ENCODE measurements at places on chromosomes 16 and 17. TPM values are rescaled to one million over a fixed set of nuclear protein-coding genes. Genes with fewer than 3 reads are reported as not detected.

RHBDF1 gene
- 0.40 TPM for total RNA-seq

GPR139 gene
- not detected for total RNA-seq

MSLN gene
- not detected for total RNA-seq

PCGF2 gene
- 0.70 TPM for total RNA-seq

KRT28 gene
- not detected for total RNA-seq

OR4D1 gene
- 0.50 TPM for total RNA-seq

CDH11 gene
- total RNA-seq = not detected

TBC1D28 gene
- not detected for total RNA-seq

SLC22A31 gene
- not detected for total RNA-seq

PSMB3 gene
- total RNA-seq = 251 TPM

SDF2 gene
- total RNA-seq = 54.5 TPM

- no peaks in the 10 kb centered on the region for H3K27me3 ChIP-seq
- H3K36me3 ChIP-seq = no peaks in the 10 kb centered on the region
- H3K27ac ChIP-seq = no peak overlapping the region
- peaks cover 4% of the 10 kb centered on the region for H3K4me1 ChIP-seq
Observed at GRCh38 chr16:12431561-12431960, 372.1 kb downstream of the CPPED1 start.

GRCh38 chr17:49260011-49260816 is 29.6 kb upstream of the PHOSPHO1 start:
- peak; percentile 53 for DNase-seq
- peak overlapping the region; percentile 66 for H3K27ac ChIP-seq
- peaks cover 14% of the 10 kb centered on the region for H3K27me3 ChIP-seq

DNA sequence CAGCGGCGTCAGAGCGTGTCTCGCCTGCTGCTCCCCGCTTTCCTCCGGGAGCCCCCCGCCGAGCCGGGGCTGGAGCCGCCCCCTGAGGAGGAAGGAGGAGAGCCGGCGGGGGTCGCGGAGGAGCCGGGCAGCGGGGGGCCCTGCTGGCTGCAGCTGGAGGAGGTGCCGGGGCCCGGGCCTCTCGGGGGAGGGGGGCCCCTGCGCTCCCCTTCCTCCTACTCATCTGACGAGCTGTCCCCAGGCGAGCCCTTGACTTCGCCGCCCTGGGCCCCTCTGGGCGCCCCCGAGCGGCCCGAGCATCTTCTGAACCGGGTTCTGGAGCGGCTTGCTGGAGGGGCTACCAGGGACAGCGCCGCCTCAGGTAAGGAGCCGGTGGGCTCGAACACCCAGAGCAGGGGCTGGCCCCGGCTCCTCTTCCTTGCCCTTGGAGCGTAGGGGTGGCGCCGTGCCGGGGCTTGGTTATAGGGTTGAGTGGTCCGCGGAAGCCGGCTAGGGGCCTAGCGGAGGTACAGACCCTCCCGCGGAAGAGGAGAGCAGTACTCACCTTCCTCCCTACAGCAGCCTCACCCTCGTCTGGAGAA is 841 bp downstream of the RAPGEFL1 start:
- H3K4me3 ChIP-seq = peak overlapping the region; percentile 18
- DNase-seq = no peak
- H3K36me3 ChIP-seq = peaks cover 22% of the 10 kb centered on the region

GRCh38 chr16:10668322-10669045 is 26.2 kb downstream of the TEKT5 start:
- H3K27me3 ChIP-seq = peaks cover 8% of the 10 kb centered on the region
- H3K36me3 ChIP-seq = no peaks in the 10 kb centered on the region
- no peaks in the 10 kb centered on the region for H3K4me1 ChIP-seq
- no peak overlapping the region for H3K27ac ChIP-seq

DNA sequence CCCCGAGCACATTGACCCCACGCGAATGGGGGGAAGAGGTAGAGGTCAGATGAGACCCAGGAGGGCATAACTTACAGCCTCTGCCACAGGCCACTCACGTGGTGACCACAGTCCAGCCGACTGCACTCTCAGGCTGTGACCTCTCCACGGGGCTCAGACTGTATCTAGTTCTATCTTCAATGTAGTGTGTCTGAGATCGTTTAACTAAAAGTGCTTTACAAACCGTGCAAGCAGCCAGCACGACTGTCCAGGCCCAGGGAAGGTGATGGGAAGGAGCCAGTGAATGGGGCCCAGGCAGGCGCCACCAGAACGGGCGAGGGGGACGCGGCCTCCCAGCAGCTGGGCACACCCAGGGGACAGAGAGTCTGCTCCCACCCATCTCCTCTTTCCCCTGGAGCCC is 108.6 kb downstream of the ANKRD11 start:
- peaks cover 76% of the 10 kb centered on the region for H3K4me1 ChIP-seq
- peaks cover 18% of the 10 kb centered on the region for H3K36me3 ChIP-seq
- H3K4me3 ChIP-seq = no peak overlapping the region

- peaks cover 27% of the 10 kb centered on the region for H3K36me3 ChIP-seq
- no peak overlapping the region for H3K27ac ChIP-seq
- no peak for DNase-seq
- H3K4me3 ChIP-seq = peak overlapping the region; percentile 31
- H3K4me1 ChIP-seq = peaks cover 47% of the 10 kb centered on the region
- no peaks in the 10 kb centered on the region for H3K27me3 ChIP-seq
Observed at GRCh38 chr17:64126918-64127317, 3.0 kb downstream of the ERN1 start.

DNA sequence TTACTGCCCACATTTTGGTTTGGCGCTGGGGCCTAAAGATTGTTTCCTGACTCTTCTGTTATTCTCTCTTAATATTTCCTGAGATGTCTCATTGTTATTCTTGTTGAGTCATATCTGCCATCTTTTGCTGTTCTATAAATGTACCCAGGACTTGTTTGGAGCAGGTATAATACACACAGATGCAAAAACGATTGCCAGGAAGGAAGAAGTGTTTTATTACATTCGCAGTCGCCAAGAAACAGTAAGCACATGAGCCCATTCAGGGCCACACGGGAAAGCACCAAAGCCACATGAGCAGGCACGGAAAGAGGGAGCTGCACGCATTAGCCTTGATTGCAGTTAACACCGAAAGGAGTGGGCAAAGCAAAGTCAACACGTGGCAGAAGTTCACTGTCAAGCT is 70.2 kb downstream of the ARHGAP44 start:
- H3K27ac ChIP-seq = no peak overlapping the region
- no peak for DNase-seq
- H3K4me1 ChIP-seq = no peaks in the 10 kb centered on the region
- H3K36me3 ChIP-seq = no peaks in the 10 kb centered on the region
- no peak overlapping the region for H3K4me3 ChIP-seq

GRCh38 chr16:67419931-67420330 is 3.7 kb upstream of the ZDHHC1 start:
- no peak overlapping the region for H3K27ac ChIP-seq
- H3K4me3 ChIP-seq = no peak overlapping the region
- DNase-seq = no peak

DNA sequence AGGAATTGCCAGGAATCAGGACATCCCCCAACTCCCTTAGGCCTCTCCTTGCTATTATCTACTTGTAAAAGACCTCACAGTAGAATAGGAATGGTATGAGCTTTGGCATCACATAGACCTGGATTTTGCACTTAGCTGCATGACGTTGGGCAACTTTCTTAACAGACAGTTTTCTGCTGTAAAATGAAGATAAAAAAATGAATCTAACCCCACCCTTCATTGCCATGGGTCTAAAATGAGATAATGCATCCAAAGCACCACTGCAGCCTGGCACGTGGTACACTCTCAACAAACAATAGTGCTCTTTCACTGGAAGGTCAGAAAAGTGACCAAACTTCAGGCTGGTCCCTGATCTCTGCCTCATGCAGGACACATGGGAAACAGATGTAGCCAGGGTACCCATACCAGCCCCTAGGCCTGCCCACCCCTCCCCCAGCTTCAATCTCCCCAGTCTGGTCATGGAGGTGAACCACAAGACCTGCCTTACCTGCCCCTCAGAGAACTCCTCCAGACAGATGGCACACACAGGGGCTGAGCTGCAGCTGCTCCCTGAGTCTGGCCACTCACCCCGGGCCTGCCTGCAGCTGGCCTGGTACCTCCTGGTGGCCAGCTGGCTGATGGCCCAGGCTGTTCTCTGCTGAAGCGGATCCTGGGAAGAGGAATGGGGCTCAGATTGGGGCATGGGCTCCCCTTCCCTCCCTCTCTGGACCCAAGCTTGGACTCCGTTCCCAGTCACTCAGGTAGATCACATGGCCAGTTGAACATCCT is 8.5 kb upstream of the SUPT4H1 start:
- DNase-seq = no peak
- H3K27me3 ChIP-seq = no peaks in the 10 kb centered on the region
- H3K36me3 ChIP-seq = peaks cover 1% of the 10 kb centered on the region
- no peak overlapping the region for H3K27ac ChIP-seq

GRCh38 chr16:49181791-49182518 is 99.7 kb downstream of the CBLN1 start:
- no peaks in the 10 kb centered on the region for H3K27me3 ChIP-seq
- H3K36me3 ChIP-seq = no peaks in the 10 kb centered on the region
- DNase-seq = no peak
- H3K4me3 ChIP-seq = no peak overlapping the region

- no peak overlapping the region for H3K4me3 ChIP-seq
- H3K27me3 ChIP-seq = no peaks in the 10 kb centered on the region
- H3K27ac ChIP-seq = no peak overlapping the region
- H3K36me3 ChIP-seq = no peaks in the 10 kb centered on the region
- peaks cover 7% of the 10 kb centered on the region for H3K4me1 ChIP-seq
Observed at GRCh38 chr17:46949291-46950174, 26.6 kb downstream of the GOSR2 start.

DNA sequence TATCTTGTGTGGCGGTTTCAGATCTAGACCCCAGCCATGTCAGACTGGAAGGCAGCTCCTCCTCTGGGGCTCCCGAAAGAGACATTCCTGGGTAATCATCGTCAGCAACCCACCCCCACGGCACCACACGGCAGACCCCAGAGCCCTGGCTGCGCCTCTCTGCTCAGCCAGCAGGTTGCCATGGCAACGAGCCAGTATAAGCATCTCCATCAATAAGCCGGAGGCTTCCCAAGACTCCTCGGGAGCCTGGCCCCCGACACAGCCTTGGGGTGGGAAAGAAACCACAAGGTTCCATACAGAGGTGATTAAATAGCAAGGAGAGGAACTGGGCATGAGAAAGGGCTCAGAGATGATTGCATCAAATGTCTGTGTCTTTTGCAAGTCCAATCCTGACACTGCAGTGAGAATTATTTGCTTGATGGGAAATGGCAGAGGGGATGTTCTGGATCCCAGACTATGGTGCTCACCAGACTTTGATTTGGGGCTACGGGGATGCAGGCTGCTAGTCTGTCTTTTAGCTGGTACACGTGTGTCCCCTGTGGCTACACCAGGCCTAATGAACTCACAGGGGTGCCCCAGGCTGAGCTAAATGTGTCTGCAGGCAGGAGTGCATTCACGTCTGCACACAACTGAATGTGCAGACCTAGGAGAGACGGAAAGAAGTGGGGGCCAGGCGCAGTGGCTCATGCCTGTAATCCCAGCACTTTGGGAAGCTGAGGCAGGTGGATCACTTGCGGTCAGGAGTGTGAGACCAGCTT is 320.5 kb upstream of the TNRC6C start:
- DNase-seq = no peak
- H3K27me3 ChIP-seq = peaks cover 18% of the 10 kb centered on the region
- H3K4me1 ChIP-seq = peaks cover 16% of the 10 kb centered on the region
- H3K36me3 ChIP-seq = no peaks in the 10 kb centered on the region
- no peak overlapping the region for H3K4me3 ChIP-seq
- H3K27ac ChIP-seq = no peak overlapping the region

DNA sequence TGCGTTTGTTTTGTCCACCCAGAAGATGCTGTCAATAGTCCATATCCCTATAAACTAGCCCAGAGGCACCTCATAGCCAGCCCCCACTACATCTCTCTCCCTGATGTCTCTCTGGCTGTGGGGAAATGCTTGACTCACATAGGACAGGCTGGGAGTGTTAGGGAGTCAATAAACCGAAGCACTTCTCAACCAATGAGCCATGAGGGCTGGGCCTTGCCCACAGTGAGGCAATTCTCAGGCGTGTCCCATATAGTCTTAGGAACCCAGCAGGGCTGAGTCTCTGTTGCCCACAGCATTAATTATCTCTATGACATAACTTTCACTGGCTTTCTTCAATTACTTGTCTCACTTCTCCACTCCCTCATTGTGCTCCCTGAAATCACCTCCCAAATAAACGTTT is 387.3 kb upstream of the CDH11 start:
- H3K4me3 ChIP-seq = no peak overlapping the region
- no peaks in the 10 kb centered on the region for H3K36me3 ChIP-seq
- no peak overlapping the region for H3K27ac ChIP-seq

GRCh38 chr16:627454-628239 is 3.1 kb upstream of the WFIKKN1 start:
- no peaks in the 10 kb centered on the region for H3K36me3 ChIP-seq
- H3K4me1 ChIP-seq = no peaks in the 10 kb centered on the region
- no peaks in the 10 kb centered on the region for H3K27me3 ChIP-seq
- no peak overlapping the region for H3K27ac ChIP-seq

- no peaks in the 10 kb centered on the region for H3K36me3 ChIP-seq
- H3K4me1 ChIP-seq = no peaks in the 10 kb centered on the region
- no peak overlapping the region for H3K4me3 ChIP-seq
- H3K27me3 ChIP-seq = no peaks in the 10 kb centered on the region
Observed at GRCh38 chr17:32631341-32632096, 144.7 kb downstream of the CDK5R1 start.

DNA sequence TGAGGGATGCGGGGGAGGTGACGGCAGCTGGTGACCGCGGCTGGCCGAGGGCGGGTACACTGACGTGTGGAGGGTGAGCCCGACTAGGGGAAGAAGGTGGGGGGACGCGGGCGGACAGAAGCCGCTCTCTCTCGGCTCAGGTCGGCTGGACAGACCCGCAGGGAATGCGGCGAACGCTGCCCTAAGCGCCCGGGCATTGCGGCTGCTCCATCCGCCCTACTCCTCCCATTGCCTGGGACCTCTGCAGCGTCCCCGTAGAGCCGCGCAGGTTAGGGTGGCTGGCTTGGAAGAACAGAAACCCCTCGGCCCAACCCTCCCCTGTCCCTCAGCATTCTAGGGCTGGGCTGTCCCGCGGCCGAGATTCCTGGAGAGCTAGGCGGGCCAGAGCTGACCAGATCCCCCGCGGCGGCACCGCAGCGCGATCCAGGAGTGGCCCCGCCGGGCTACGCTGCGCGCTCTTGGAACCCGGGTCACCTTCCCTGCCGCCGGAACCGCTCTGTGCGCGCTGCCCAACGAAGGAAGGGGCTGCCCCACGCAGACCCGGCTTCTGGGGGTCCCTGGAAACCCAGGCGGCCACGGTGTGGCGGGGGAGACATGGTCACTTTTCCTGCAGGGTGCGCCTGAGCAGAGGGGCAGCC is 3.0 kb downstream of the DLX4 start:
- no peak overlapping the region for H3K4me3 ChIP-seq
- no peaks in the 10 kb centered on the region for H3K36me3 ChIP-seq
- peaks cover 23% of the 10 kb centered on the region for H3K4me1 ChIP-seq
- DNase-seq = no peak

GRCh38 chr16:68466174-68466573 is 17.9 kb upstream of the SMPD3 start:
- H3K4me3 ChIP-seq = no peak overlapping the region
- peaks cover 2% of the 10 kb centered on the region for H3K36me3 ChIP-seq
- H3K27ac ChIP-seq = no peak overlapping the region
- peaks cover 48% of the 10 kb centered on the region for H3K4me1 ChIP-seq
- peaks cover 5% of the 10 kb centered on the region for H3K27me3 ChIP-seq
- no peak for DNase-seq

GRCh38 chr16:74305978-74306784 is 9.6 kb downstream of the PSMD7 start:
- peaks cover 51% of the 10 kb centered on the region for H3K36me3 ChIP-seq
- H3K4me3 ChIP-seq = no peak overlapping the region
- H3K27ac ChIP-seq = no peak overlapping the region
- no peak for DNase-seq

GRCh38 chr16:22815863-22816262 is 1.9 kb downstream of the HS3ST2 start:
- H3K4me1 ChIP-seq = peaks cover 6% of the 10 kb centered on the region
- H3K27ac ChIP-seq = no peak overlapping the region
- peaks cover 35% of the 10 kb centered on the region for H3K27me3 ChIP-seq
- DNase-seq = no peak
